GM19239 (cell line): ENCODE measurements at places on chromosomes 3 and 15.

DNA sequence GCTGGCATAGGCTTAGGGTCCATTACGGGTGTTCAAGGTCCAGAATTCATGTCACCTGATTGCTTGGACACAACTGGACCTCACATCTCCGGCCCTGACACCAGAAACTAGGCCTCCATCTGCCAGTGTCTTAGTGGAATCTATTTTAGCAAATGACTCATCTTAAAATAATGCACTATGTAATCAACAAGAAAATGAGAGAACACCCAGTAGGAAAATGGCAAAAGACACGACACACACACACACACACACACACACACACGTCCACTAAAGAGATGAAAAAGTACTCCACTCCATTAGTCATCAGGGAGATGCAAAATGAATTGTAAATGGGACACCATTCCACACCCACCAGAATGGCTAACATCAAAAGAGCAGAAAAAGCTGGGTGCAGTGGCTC is 11.2 kb downstream of the APBA2 start:
- no peak for DNase-seq

DNA sequence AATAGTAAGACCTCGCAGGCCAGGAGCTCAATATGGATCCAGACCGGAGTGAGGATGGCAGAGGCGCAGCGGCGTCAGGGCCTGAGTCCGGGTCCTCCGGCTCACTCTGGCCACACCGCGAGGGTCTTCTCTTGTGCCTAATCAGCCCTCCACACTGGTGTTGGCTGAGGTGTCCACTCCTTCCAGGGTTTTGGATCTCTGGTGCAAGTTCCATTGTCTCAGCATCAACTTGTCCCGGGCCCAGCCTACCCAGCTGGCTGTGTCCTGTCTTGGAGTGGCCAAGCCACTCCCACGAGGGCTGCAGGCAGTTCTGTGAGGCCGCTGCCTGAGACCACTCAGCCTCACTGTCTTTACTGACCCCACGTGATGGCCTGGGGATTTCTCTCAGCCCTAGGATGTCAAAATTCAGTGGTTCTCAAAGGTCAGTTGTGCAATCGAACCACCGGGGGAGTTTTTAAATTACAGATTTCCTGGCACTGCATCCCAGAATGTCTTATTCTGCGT is 12.6 kb upstream of the GOLGA6L7 start:
- no peak for DNase-seq

GRCh38 chr3:50862221-50862620 is 187.5 kb downstream of the DOCK3 start:
- no peak for DNase-seq

- no peak for DNase-seq
Observed at GRCh38 chr3:28406241-28406640, 57.6 kb upstream of the AZI2 start.

- DNase-seq, result no peak
Observed at GRCh38 chr3:65914032-65914739, 124.5 kb downstream of the MAGI1 start.

- no peak for DNase-seq
Observed at GRCh38 chr3:58419780-58420507, 13.7 kb downstream of the PDHB start.

DNA sequence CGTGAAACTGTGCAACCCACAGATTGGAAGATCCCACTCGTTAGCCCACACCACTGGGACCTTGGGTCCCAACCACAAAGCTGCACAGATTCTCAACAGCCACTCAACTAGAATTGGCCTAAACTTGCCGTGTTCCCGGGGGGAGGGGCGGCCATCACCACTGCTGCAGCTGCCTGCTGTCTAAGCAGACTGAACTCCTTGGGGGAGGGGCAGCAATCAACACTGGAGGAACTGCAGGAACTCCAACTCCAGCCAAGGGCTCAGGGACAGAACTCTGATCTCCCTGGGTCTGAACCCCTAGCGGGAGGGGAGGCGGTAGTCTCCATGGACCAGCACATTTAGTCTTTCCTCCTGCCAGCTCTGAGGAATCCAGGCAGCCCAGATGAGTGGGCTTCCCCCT is 205.9 kb downstream of the RSL24D1 start:
- DNase-seq, result no peak

GRCh38 chr15:46607077-46607476 is 972.2 kb downstream of the SQOR start:
- DNase-seq, result no peak

DNA sequence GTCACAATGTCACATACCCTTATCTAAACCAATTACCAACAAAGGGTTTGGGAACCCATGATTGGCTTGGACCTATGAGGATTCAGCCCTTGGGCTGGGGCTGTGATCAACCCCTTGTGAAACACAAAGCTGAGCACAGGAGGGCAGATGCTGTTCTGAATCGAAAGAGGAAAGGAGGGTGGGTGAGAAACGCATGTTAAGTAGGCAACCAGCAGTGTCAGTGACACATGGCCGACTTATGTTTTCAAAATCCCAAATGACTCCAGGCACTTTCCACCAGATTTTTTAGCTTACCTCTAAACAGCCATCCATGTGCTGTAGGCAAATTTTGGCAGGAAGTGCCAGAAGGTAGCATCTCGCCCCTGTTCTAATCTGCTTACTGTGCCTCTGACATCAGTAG is 34.1 kb upstream of the KLHL25 start:
- DNase-seq, result no peak

GRCh38 chr15:38975282-38975990 is 410.8 kb upstream of the RASGRP1 start:
- no peak for DNase-seq

DNA sequence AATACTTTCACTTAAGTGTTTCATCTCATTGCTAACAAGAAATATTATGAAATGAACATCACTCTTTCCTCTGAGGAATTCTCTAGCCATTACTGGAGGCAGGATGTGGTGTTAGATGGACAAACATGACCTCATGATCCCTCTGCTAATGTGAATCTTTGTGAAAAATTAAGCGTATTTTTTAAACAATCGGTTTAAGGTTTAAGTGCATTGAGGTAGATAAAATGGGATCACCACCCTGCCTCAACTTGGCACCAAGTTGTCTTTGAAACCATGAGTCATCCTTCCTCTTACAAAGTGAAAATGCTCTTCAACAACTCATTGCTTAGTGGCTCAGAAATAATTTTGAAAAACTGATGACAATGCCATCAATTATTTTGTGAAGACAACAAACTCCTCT is 76.0 kb upstream of the DCBLD2 start:
- DNase-seq, result no peak

- DNase-seq, result no peak
Observed at GRCh38 chr3:113151461-113152031, 59.8 kb upstream of the BOC start.

- DNase-seq, result no peak
Observed at GRCh38 chr15:80635953-80636352, 59.2 kb upstream of the ABHD17C start.

- no peak for DNase-seq
Observed at GRCh38 chr3:15703346-15703745, 94.4 kb downstream of the ANKRD28 start.
